ENCODE measurements at places on chromosomes 6 and 20. TPM values are rescaled to one million over a fixed set of nuclear protein-coding genes. Genes with fewer than 3 reads are reported as not detected.

Gene SIRT5
- total RNA-seq = 24.4 TPM

Gene SEL1L2
- total RNA-seq = 2.2 TPM

Gene FOXS1
- not detected for total RNA-seq

Gene PGBD1
- 20.7 TPM for total RNA-seq

Gene RFX6
- total RNA-seq = not detected

Gene ZFP64
- 16.9 TPM for total RNA-seq

Gene NTSR1
- total RNA-seq = 11.9 TPM

Gene CTCFL
- not detected for total RNA-seq

Gene SCUBE3
- total RNA-seq = 2.8 TPM

Gene SNX9
- total RNA-seq = 19.4 TPM

Gene SIRPB1
- total RNA-seq = 1.3 TPM

Gene SCGN
- 17.2 TPM for total RNA-seq

Gene C6orf141
- total RNA-seq = 1.3 TPM

Gene C4B
- total RNA-seq = 8.8 TPM

Gene TMEM170B
- total RNA-seq = 56.0 TPM

Gene SYTL3
- 2.5 TPM for total RNA-seq

Gene CD24
- 943 TPM for total RNA-seq

Gene NRSN1
- 31.6 TPM for total RNA-seq

Gene FLRT3
- 21.9 TPM for total RNA-seq

Gene SASH1
- total RNA-seq = 27.2 TPM

Gene MAK
- total RNA-seq = 0.31 TPM

Data from parietal lobe (tissue), 2 donors.